ENCODE measurements at places on chromosomes 1 and 21.

GRCh38 chr21:36765229-36765628 is 66.3 kb downstream of the SIM2 start:
- DNase-seq = no peak

DNA sequence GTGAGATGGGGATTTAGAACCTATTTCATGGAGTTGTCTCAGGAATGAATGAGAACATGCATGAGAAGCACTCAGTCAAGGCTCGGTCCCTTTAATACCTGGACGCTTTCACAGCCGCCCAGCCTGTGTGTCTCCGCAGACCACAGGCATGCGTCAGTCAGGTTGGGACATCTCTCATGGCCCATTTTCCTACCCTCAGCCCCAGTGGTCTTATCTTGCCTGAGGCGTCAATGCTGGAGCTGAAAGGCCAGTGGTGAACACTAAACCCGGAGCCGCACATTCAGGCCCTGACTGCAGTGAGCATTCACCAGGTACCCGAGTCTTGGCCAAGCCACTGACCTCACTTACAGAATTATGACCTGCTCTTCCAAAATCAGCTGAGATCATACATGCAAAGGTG is 263.2 kb upstream of the RAB4A start:
- no peak for DNase-seq

DNA sequence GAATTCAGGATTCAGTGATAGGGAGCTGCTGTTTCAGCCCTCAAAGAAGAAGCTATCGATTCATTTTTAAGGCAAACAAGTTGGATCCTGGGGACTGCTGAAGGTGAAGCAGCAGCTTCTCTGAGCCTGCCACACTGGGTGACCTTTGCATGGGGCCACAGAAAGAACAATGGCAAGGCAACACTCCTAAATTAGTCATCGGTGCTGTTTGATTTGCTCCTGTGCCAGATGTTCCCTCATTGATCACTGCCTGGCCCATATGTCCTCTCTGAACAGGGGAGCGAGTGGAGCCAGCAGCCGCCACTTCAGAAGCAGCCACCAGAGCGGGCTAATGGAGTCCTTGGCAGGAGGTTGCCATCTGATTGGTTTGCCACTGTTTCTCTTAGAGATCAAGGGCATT is 391.5 kb downstream of the NTNG1 start:
- no peak for DNase-seq

DNA sequence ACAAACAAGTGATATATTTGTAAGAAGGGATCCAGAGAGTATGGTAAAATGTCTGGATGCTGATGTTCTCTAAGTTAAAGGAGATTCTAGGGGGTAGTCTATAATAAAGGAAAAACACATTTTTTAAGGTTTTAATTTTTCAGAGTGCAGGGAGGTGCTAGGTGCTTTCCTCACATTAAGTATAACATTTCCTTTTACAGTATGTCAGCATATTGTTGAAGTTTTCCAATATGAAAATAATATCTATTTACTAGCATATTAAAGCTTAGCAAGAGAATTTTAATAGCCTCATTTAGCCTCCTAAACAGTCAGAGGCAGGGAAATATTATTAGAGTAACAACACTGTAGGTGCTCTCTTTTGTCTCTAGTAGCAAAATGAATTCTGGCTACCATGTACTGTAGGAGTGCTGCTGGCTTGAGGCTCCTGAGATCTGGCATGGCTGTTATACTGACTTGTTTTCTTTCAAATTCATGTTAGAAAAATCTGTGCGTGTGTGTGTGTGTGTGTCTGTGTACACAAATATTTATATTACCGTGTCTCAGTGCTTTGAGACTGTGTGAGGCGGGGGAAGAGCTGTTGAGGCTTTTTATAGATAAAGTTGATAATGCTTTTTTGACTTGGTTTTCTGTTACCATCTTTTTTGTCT is 71.0 kb downstream of the POU2F1 start:
- no peak for DNase-seq

DNA sequence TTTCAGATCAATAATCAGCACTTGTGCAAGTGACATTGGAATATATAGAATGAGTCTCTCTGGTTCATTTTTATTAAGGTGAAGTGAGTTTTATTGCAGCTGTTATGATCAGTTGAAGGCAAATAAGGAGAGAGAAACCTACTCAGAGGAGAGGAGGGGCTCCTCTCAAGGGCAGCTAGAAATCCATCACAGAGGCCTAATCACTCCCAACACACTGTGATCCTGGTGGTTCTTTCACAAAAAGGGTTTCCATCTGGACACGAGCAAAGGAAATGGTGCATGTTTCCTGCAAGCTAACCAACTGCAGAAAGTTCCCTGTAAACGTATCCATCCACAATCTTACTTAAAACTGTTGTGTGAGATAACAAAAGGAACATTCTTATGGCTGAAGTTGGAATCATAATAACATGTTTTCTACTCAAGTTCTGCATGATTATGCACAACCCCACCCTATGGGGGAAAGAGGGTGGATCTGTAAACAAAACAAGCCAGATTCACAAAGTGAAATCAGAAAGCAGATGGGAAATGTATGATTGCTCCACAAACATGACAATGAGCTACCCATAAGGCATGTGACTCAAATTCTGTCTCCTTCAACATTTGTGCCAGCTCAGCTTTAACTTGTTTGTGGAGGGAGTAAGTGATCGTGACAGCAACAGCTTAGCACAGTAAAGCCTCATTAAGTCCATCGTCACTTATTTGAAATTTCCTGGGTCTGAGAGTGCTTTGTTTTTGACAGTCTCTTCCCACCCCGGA is 141.2 kb upstream of the ST6GALNAC5 start:
- no peak for DNase-seq

All from head of caudate nucleus (tissue), 42 donors.